Spinal cord (tissue), 10 donors: ENCODE measurements at places on chromosomes 1 and 21. TPM values are rescaled to one million over a fixed set of nuclear protein-coding genes. Genes with fewer than 3 reads are reported as not detected.

The RAP1GAP gene
- 96.3 TPM for polyA plus RNA-seq

The FPGT gene
- polyA plus RNA-seq = 16.1 TPM

The APOBEC4 gene
- polyA plus RNA-seq = not detected

The ECM1 gene
- polyA plus RNA-seq = 20.4 TPM

The NHLH1 gene
- 4.9 TPM for polyA plus RNA-seq

The ADAMTS5 gene
- 5.2 TPM for polyA plus RNA-seq

The BMP8A gene
- 4.7 TPM for polyA plus RNA-seq

- no peak for DNase-seq
Observed at GRCh38 chr1:74333244-74333643, 98.1 kb downstream of the TNNI3K start.

DNA sequence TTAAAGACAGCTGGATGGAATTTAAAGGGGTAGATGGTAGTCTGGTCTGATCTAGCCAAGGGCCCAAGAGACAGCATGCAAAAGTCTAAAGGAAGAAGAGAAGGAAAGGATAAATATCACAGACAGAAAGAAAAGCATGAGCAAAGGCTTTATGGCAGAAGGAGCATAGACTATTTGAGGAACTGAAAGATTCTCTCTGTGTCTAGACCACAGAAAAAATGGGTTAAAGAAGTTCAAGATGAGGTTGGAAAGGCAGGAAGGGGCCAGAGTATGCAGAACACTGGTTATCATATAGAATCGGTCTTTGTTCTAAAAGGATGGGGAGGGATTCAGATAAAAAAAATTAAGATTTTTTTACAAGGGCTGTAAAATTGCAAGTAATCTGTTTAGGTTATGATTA is 136.8 kb upstream of the SGIP1 start:
- no peak for DNase-seq

DNA sequence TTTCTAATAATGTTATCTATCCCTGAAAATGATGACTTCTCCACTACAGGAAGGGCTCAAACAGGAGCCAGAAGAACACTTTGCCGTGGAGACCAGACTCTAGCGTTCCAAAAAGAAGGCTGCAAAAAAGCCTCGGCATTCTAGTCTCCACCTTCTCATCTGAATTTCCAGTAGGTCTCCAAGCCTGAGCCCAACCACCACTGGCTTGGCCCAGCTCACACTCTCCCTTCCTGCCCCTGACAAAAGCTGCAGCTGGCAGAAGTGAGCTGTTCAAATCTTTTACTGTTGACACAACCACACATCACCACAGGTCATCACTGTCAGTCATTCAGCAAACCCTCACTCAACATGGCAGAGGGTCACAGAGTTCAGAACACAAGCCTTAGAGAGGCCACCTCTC is 69.3 kb downstream of the CAMK2N1 start:
- DNase-seq = no peak

DNA sequence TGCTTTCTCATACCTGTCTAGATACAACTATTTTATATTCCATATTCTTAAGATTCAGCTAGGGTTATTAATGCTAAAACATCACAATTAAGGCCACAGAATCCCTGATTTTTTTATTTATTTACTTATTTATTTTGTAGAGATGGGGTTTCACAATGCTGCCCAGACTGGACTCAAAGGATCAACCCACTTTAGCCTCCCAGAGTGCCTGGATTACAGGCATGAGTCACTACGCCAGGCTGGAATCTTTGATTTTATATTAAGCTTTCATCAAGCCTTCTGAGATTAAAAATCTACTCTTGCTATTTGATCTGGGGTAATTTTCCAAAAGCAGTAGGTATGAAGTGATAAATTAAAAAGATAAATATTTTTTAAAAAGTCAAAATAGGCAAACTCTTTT is 38.9 kb downstream of the MCOLN2 start:
- no peak for DNase-seq

DNA sequence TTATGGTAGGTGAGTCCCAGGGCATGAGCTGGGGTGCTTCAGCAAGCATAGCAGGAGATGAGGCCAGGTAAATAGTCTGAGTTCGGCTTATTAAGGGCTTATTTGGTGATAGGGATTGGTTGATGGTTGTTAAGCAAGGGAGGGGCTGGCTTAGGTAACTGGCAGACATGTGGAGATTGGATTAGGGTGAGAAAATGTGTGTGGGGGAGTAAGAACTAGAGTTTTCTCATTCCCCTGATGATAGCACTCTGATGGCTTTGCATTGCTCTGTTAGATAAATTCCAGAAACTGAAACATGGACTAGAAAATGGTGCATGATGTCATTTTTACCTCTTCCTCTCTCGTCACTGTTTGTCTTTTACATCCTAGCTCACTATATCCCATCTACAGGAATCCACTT is 53.6 kb downstream of the FGGY start:
- no peak for DNase-seq

GRCh38 chr1:84693785-84694184 is 3.5 kb upstream of the SSX2IP start:
- no peak for DNase-seq

DNA sequence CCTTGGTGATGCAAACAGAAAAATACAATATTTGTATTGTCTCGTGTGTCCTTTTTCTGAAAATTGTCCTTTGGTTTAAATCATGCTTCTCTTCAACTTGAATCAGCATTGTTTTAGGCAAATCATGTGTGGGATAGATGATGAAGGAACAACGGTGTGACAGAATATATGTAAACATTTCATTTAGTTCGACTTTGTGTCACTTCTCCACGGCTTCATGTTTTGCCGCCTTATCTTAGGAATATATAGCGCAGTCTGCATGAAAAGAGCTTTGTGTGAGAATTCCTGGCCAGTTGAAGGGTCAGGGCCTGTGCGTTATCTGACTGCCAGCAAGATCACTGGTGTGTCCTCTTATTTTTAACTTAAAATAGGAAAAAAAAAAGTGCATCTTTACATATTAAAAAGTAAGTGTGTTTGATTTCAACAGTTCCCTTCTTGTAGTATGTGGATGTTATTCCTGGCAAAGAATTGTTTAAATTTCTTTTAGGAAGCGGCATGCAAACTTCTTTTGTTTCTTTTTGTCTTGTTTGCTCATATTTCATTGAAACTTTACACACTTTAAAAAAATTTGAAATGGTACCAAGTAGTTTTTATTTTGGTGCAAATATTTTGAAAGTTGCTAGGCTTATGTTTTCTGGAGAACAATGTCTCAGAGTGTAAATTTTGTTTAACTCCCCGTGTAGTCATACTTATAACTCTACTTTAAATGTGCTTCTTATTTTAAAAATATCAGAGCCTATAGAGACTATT is 465.2 kb downstream of the USP25 start:
- peak; percentile 56 for DNase-seq

- peak; percentile 21 for DNase-seq
Observed at GRCh38 chr1:40034869-40035268, 5.7 kb upstream of the CAP1 start.

- no peak for DNase-seq
Observed at GRCh38 chr1:170397061-170397460, 134.9 kb upstream of the GORAB start.

GRCh38 chr1:105243411-105243810 is 1493.7 kb downstream of the AMY1C start:
- DNase-seq = no peak

DNA sequence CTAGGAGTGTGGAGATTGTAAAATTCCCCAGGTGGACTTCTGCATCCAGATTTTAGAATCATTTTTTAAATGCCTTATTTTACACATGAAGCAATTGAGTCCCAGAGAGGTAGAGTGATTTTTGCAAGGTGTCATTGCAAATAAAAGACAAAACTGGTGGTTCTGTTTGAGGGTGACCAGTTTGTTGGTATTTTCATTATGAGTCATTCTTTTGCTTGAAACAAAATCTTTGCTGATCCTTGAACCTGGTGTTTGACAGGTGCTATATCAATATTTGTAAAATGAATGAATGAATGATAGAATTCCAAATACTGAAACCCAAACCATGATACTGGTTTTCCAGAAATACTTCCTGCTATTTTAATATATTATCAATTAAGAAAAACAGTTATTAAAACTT is 44.1 kb downstream of the TTC3 start:
- DNase-seq = no peak

DNA sequence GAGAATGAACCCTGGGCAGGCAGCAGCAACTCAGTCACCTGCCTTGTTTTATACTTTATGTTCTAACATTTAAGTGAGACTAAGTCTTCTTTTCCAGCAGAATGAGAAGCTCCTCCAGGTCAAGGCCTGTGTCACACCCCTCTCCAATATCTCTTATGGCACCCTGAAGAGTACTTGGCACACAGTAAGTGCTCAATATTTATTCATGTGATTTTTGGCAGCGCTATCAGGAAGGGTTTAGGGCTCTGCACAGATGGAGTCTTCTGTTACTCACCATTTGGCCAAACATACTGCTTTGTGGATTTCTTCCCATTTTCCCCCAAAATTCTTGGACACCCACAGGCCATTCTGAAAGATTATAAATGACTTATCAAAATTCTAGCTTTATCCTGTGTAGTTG is 43.8 kb upstream of the MYBPHL start:
- peak; percentile 53 for DNase-seq

DNA sequence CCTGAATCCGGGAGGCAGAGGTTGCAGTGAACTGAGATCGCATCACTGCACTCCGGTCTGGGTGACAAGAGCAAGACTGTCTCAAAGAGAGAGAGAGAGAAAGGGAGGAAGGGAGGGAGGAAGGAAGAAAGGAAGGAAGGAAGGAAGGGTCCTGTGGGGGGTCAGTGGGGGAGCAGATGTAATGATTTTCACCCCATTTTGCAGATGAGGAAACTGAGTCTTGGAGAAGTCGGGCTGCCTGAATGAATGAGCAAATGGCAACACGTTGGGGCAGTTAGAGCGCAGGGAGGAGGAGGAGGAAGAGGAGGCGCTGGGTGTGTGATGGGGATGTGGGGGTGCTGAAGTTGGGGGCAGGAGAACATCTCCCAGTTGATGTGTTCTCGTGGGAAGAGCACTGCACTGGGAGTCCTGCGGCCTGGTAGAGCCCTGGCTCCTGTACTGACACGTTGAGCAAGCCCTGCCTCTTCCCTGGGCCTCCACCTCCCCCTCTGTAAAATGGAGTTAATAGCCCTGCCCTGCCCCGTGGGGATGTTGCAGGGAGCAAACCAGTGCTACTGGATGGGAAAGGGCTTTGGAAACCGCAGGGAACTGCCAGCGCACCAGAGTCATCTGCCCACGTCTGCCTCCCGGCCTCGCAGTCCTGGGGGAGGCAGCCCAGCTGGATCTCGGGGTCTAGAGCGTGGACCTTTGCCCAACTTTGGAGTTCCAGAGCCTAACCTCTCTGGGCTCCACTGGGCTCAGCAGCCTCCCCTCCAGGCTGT is 103.2 kb upstream of the CASZ1 start:
- DNase-seq = no peak
